Left ventricle myocardium inferior (tissue), 1 donor: ENCODE measurements at places on chromosomes 13 and 19. TPM values are rescaled to one million over a fixed set of nuclear protein-coding genes. Genes with fewer than 3 reads are reported as not detected.

DNA sequence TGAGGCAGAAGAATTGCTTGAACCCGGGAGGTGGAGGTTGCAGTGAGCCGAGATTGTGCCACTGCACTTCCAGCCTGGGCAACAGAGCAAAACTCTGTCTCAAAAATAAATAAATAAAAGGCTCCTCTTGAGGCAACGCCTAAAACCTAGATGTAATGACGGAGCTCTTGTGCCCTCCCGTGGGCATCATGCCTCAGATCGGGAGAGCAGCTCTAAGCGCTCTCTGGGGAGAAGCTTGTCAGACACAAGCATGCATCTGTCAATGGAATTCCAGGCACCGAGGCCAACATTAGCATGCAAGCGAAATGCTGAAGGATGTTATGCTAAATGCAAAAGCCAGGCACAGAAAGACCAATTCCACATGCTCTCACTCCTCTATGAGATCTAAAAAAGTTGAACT lies 45.6 kb upstream of the MRI1 start:
- no peaks in the 10 kb centered on the region for H3K36me3 ChIP-seq
- H3K4me1 ChIP-seq = no peaks in the 10 kb centered on the region
- DNase-seq = peak; percentile 34

DNA sequence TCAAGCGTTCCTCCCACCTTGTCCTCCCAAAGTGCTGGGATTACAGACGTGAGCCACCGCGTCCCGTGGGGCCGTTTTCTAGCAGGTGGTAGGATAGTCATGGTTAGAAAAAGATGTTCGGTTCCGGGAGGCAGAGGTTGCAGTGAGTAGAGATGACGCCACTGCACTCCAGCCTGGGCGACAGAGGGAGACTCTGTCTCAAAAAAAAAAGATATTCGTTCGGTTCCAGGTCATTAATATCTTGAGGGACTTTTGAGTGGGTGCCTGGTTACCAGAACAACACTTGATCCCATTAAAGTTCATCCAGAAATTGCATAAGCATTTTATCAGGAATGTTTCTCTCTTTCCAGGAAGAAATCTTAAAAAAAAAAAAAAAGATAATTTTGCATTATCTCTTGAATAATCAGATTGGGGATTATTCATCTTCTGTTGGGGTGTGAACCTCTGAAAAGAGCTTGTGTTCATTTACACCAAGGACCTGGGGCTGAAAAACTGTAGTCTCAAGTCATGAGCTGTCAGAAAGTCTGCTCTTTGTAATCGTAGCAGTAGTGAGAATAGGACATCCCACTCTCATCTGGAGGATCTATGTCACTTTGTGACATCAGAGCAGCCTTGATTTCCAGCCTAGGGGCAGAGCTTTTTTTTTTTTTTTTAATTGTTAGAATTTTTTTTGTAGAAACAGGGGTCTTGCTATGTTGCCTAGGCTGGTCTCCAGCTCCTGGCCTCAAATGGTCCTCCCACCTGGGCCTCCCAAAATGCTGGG lies 1.0 kb upstream of the ETHE1 start:
- H3K4me1 ChIP-seq = peaks cover 50% of the 10 kb centered on the region
- H3K27ac ChIP-seq = peak overlapping the region; percentile 91

DNA sequence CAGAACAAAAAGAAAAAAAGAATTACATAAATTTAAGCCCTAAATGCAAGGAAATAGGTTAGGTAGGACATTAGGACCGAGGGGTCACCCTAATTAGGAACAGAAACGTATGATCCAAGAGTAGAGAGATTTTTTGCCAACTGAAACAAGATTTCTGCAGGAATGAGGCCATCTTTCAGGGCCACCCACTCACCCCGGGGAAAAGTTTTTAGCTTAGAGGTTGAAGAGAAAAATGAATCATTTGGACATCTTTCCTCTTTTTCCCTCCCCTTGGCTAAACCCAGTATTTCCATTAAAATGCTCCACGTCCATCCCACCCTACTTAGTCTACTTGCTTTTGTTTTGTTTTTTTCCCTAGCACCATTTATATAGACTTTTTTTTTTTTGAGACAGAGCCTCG lies 10.6 kb upstream of the PNMA8A start:
- H3K27me3 ChIP-seq = peaks cover 11% of the 10 kb centered on the region
- H3K36me3 ChIP-seq = no peaks in the 10 kb centered on the region
- H3K27ac ChIP-seq = peak overlapping the region; percentile 78
- H3K4me1 ChIP-seq = peaks cover 6% of the 10 kb centered on the region

GRCh38 chr13:49533011-49533410 lies 37.3 kb downstream of the PHF11 start:
- DNase-seq = no peak
- peaks cover 30% of the 10 kb centered on the region for H3K4me1 ChIP-seq

GRCh38 chr13:99689955-99690354 lies 188.7 kb downstream of the TM9SF2 start:
- peaks cover 22% of the 10 kb centered on the region for H3K4me1 ChIP-seq
- H3K27ac ChIP-seq = no peak overlapping the region
- no peak overlapping the region for H3K4me3 ChIP-seq

Gene MIER2
- total RNA-seq = 15.9 TPM

Gene MTIF3
- 140 TPM for total RNA-seq

Gene NCR1
- total RNA-seq = 0.30 TPM

Gene ODAD3
- 0.77 TPM for total RNA-seq
